ENCODE measurements at places on chromosomes 6 and 20.
A peak's percentile ranks its signal among the peaks of the same experiment; 100 is the strongest.

- peak; percentile 16 for DNase-seq
Observed at GRCh38 chr6:166203003-166203640, 35.5 kb upstream of the TBXT start.

- no peak for DNase-seq
Observed at GRCh38 chr6:723540-723939, 30.6 kb upstream of the EXOC2 start.

DNA sequence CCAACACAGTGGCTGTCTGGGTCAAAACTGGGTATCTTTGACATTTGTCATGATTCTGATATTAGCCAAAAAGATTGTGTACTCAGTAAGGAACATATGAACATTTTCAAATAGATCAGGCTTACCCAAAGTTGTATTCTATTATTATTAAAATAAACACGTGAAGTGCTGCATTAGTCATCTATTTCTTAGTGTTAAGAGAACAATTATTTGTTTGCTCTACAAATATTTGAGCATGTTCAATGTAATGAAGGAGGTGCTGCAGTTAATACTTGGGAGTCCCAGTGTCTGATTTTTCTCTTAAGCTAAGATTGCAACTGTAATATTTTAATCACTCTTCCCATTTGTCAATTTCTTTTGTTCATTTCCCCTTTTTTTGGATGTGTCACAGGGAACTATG, 28.2 kb downstream of the CNR1 start:
- no peak for DNase-seq

- peak; percentile 86 for DNase-seq
Observed at GRCh38 chr20:10034717-10035571, at the start of gene ANKEF1. TSS of gene ANKEF1 (plus strand) at chr20:10034987. CDS start at chr20:10038302, 3,315 bp downstream.

- DNase-seq: no peak
Observed at GRCh38 chr20:52624281-52624680, 347.9 kb upstream of the TSHZ2 start.

DNA sequence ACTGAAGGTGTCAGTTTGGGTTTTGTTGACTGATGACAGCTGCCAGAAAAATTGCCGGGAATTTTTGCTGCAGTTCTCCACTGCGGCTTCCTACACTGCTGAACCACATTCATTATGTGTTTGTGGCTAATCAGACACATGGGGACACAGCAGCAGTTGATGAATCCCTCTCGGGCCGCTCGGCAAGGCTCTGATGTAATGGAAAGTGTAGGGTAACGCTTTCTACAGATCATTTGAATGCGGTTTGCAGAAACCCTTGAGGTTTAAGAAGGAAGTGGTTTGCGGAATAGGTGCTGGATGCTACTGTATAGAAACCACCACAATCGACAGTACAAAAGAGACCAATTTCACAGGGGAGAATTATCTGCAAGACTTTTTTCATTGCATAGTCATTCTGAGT, 138.7 kb upstream of the SASH1 start:
- DNase-seq: peak; percentile 38

- no peak for DNase-seq
Observed at GRCh38 chr6:143128681-143129015, 68.0 kb downstream of the AIG1 start.

DNA sequence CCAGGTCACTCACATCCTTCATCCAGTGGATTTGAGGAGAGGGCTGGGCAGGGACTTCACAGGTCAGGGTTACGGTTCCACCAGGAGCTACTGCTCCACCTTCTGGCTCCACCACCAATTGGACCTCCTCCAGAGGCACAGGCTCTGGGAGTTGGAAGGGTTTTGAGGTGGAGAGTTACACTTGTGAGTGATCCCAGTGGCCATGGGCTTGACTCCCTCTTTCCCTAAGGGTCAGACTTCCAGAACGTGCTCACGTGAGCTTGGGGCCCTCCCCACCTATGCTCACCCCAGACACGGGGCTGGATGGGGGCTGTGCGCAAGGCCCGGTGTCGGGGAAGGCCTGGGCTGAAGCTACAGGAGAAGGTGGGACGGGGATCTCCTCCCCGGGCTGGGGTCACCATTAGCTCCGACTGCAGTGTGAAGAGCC, 1.5 kb downstream of the AGER start:
- no peak for DNase-seq

GRCh38 chr6:151722342-151722741, 85.1 kb upstream of the ESR1 start:
- peak; percentile 36 for DNase-seq

All from germinal center (tissue), 1 donor.